ENCODE measurements at places on chromosomes 5 and 9.

DNA sequence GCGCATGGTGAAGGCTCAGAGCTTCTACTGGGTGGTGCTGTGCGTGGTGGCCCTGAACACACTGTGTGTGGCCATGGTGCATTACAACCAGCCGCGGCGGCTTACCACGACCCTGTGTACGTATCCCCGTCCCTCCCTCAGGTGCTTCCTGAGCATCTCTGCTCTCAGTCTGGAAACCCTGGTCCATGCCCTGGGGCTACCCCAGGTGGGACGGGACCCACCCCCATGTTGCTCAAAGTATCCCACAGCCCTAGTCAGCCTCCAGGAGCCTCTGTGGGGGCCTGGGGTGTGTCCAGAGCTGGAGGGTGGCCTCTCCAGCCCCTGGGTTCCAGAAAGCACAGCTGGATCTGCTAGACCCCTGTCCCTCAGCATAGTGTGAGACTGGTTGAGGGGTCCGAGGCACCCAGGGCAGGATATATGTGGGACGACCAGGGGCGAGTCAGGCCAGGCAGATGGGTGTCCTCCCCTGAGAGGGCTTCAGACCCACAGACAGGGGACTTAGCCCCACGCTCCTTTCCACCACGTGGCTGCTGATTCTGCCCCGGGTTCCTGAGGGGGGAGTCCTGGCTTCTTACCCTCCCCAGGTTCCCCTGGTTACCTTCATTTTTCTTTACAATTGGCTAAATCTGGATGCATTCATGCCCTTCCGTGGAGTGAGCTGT, 94.0 kb downstream of the CACNA1B start:
- DNase-seq: no peak

- DNase-seq: no peak
Observed at GRCh38 chr5:34523387-34523726, 132.8 kb upstream of the RAI14 start.

DNA sequence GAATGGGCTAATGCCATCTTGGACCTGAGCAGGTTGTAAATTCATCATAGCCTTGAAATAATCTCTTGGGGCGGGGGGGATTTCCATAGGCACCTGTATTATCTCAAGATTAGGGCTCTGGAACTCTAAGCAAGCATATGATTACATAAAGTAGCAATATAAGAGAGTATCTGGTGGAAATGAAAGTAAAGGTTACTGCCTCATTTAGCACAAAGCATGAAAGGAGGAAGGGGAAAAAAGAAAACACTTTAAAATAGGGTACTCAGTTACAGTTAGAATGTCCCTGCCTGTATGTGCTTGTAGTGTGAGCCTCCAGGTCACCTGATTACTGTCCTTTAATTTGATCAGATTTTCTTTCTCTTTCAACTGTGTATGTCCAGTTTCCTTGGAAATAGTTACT, 1079.7 kb upstream of the CDH18 start:
- DNase-seq: no peak

GRCh38 chr5:66824476-66824875, 228.3 kb downstream of the MAST4 start:
- DNase-seq: no peak

GRCh38 chr5:116035123-116035522, 2.9 kb downstream of the ARL14EPL start:
- no peak for DNase-seq

DNA sequence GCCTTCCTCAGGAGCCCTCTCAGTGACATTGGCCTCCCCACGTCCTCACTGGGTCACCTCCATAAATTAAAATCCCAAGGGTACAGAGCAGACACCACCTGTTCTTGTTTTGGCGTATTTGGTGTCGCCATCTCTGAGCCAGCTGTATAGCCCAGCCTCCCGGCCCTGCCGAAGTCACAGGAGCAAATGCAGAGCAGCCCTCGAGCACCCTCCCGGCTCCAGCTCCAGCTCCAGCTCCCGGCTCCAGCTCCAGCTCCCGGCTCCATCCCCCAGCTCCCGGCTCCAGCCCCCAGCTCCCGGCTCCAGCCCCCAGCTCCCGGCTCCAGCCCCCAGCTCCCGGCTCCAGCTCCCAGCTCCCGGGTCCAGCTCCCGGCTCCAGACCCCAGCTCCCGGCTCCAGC, 74.3 kb downstream of the ZNF354C start:
- DNase-seq: no peak

GRCh38 chr5:171629628-171630349, 155.8 kb upstream of the SMIM23 start:
- no peak for DNase-seq

- DNase-seq: no peak
Observed at GRCh38 chr9:75087289-75087823, 599 bp downstream of the NMRK1 start.

- no peak for DNase-seq
Observed at GRCh38 chr5:150653762-150654556, 7.1 kb upstream of the MYOZ3 start.

DNA sequence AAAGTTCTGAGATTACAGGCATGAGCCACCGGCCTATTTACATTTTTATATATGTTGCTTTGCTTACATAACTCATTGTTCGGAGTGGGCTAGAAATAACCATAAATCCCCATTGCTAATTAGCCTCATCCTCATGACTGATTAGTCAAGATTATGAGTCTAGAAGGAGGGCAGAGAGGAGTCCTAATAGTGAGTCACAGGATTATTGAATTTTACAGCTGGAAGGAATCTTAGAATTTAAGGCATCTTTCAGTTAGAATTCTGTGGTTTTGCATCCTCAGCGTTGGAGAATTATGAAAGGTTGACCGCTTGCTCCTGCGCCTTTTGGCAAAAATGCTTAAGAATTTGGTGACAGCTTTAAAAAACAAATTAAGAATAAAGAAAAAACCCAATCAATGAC, 2.6 kb upstream of the PBX3 start:
- no peak for DNase-seq

- DNase-seq: no peak
Observed at GRCh38 chr5:67693956-67694809, 497.6 kb upstream of the CD180 start.

DNA sequence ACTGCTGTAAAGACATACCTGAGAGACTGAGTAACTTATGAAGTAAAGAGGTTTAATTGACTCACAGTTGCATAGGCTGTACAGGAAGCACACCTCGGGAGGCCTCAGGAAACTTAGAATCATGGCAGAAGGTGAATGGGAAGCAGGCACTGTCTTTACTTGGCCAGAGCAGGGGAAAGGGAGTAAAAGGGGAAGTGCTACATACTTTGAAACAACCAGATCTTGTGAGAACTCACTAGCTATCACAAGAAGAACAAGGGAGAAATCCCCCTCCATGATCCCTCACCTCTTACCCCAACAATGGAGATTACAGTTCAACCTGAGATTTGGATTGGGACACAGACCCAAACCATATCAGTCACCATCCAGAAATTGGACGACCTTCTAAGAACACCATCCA, 1285.8 kb upstream of the CDH9 start:
- DNase-seq: no peak

DNA sequence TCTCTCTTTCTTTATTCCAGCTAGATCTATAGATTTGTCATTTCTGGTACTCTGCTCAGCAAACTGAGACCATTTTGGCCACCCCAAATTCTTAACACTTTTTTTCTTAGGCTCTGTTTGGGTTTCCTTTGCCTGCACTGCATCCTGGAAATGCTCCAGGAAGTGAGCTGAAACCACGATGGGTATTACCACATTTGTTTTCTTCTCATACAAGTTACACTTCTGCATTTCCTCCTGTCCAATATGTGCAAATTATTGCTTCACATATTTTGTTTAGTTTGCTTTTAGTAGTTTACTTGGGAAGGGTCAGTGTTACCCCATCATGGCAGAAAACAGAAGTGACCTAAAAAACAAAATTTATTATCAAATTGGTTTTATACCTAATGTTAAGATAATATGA, 498.6 kb upstream of the GRIN3A start:
- DNase-seq: no peak

GRCh38 chr5:169716287-169716686, 79.2 kb downstream of the DOCK2 start:
- no peak for DNase-seq

DNA sequence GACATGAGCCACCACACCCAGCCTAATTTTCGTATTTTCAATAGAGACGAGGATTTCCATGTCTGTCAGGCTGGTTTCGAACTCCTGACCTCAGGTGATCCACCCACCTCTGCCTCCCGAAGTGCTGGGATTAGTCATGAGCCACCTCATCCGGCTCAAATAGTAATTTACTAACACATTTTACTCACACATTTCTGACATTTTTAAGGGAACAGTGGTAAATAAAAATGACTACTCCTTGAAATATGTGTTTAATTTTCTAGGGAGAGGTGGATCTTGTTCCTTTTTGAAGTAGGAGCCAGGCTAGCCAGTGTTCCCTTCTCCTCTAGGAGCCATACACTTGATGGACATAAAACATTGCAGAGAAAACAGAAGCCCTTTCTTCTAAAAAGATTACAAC, 55.2 kb upstream of the ERBIN start:
- no peak for DNase-seq

DNA sequence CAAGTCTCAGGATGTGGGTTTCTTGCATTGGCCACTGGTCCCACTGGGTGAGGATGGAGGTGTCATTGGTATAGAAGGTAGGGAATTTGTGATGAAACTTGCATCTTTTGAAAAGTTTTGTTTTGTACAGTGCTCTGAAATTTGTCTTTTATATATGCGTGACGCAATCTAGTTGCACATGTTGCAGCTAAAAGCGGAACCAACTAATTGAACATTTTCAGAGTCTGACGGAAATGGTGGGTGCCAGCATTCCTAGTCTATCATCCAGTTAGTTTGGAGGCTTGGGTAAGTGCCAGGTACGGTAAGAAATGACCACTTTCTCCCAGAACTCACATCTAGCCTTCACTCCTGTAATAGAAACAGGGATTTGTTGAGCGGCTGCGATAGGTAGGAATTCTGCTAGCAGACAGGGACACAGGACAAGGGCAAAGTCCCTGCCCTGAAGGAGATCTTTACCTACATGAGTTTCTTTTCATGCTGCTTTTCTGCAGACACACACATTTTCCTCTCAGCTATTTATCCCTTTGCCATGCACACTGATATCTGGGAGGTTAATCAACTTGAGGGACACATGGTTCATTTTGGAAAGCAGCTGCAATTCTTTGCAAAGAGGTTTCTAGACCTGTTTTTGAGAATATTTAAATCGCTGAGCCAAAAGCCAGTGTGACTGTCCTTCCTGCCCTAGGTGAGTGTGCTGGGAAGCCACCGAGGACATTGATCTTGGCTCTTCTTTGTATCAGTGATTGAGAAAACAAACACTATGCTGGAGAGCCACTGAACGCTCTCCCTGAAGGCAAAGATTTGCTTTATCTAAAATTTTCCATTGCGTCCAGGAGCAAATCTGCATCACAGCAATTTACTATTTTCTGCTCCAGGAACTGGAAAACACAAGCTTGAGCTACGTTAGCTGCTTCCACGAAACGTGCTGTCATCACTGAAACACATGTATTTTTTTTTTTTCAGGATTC, 89.7 kb downstream of the DAP start:
- DNase-seq: no peak

- DNase-seq: no peak
Observed at GRCh38 chr5:150612905-150613670, 27.4 kb upstream of the SYNPO start.

- DNase-seq: no peak
Observed at GRCh38 chr5:163580516-163580915, 75.1 kb downstream of the MAT2B start.

All from activated CD4-positive, alpha-beta T cell treated with anti-CD3 and anti-CD28 coated beads for 24 hours (primary cell).